Hematopoietic multipotent progenitor cell treated with erythropoietin and hydrocortisone succinate and interleukin-3 and kit ligand, for 15 days (in vitro differentiated cells): ENCODE measurements at places on chromosomes 16 and 17.

DNA sequence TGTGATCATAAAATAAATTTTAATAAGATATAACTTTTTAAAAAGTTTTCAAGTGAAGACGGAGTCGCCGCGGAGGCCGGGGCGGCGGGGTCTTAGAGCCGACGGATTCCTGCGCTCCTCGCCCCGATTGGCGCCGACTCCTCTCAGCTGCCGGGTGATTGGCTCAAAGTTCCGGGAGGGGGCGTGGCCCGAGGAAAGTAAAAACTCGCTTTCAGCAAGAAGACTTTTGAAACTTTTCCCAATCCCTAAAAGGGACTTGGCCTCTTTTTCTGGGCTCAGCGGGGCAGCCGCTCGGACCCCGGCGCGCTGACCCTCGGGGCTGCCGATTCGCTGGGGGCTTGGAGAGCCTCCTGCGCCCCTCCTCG is at the start of gene FOXC2:
TSS of gene FOXC2 (plus strand) at position 229 of the 365 bp plus-strand sequence. CDS start 507 bp downstream, outside the sequence.
- DNase-seq, result peak; percentile 9

GRCh38 chr16:52488837-52489289 is 58.1 kb downstream of the TOX3 start:
- no peak for DNase-seq

- DNase-seq, result no peak
Observed at GRCh38 chr16:48053418-48053745, 102.4 kb downstream of the ABCC12 start.

DNA sequence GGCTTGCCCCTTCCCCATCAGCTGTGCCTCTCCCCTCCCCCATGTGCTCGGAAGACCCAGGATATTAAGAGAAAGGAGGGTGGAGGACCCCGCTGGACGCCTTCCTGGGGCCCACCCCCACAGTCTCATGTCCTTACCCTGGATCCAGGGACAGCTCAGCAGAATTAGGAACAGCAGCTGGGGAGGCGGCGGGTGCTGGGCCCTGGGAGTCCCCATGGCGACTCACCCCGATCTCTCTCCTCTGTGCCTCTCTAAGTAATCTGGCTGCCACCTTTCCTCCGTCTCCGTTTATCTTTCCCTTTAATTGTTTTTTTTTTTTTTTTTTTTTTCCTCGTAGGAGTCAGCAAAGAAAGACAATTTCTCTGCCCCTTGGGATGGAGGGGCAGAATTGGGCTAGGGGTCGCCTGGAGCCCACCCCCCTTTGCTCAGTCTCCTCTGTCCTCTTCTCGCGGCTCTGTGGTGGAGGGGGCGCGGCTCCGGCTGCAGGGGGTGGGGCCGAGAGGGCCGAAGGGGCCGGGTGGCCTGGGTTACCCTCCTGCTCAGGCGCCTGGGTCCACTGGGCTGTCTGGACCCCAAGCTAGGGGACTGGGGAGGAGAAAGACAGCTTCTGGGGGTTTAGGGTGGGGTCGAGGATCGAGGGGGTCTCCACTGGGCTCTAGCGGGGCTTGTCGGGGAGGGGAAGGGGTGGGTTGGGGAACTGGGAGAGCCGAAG is 390 bp downstream of the SEZ6L2 start:
- no peak for DNase-seq

DNA sequence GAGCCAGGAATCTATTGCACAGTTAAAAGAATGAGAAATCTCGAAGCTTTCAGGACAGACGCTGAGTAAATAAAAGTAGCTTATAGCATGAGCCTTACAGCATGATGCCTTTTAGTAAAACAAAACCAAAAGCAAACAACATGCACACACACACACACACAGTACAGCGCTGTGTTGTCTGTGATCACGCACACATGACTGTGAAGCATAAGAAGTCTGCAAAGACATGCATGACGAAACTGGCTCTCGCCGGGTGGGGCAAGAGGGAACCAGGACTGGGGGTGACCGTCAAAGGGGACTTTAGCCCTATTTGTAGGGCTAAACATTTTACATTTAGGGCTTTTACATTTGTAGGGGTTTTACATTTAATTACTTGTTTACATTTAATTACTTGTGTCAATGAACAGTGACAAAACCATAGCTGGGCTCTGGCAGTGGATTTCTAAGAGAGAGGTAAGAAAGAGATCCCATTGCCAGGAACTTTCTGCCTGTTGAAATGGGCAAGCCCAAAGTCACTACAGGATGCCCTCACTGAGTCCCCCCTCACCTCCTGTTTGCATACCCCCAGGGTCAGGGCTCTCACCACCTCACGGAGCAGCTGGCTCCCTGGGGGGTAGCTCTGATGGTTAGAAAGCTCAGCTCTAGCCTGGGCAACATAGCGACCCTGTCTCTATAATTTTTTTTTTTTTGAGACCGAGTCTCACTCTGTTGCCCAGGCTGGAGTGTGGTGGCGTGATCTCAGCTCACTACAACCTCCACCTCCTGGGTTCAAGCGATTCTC is 2.0 kb upstream of the TNFRSF13B start:
- no peak for DNase-seq

DNA sequence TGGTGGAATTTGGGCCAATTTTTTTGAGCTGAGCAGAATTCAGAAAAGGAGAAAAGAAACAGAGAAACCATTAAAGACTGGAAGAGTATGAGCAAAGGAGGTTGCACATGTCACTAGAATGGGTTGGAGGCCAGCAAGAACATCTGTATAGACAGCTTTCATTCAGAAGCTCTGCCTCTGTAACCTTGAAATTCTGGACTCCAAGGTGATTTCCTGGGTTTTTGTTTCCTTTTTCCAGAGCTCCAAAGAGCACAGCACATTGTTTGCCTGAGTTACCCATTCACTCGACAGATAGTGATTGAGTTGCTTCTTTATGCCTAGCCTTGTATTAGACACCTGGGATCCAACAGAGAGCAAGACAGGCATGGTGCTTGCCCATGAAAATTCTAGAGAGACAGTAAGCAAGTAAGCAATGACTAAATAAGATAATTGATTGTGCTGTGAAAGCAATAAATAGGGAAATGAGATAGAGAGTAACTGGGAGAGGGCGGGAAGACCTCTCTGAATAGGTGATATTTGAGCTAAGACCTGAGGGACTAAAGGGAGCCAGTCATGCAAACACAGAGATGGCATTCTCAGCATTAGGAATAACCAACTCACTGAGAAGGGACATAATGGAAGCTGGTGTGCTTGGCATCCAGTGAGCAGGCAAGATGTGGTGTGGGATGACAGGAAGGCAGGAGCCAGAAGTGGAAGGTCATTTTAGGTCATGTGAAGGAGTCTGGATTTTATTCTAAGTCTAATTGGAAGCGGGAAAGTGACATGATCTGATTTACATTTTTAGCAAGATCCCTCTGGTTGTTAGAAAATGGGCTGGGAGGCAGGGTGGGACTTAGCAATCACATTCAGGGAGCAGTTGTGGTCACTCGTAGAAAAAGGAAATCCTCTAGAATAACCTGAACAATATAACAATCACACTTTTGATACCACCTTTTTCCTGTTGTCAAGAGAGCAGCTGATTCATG is 197.5 kb downstream of the HS3ST3A1 start:
- DNase-seq, result no peak

GRCh38 chr16:67278773-67279295 is 498 bp upstream of the PLEKHG4 start:
- DNase-seq, result peak; percentile 34

DNA sequence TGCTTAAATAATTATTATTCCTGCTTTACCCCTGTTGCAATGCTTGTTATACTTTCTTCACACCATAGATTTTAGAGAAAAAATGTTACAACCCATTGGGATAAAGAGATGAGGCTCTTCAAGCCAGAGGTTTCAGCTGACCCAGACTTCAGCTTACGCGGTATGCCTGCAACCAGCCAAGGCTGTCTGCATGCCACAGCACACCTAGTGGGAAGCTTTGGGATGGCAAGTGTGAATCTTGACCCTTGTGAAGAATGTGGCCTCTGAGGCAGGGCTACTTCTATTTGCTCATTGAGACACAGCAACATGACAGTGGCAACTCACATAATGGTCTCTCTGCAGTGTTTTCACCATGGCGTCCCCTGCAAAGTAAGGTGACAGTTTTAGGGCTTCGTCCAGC is 193.9 kb upstream of the PIRT start:
- no peak for DNase-seq
